CD4-positive, alpha-beta T cell treated with Interferon gamma for 1 hour (primary cell): ENCODE measurements at places on chromosomes 13 and 19.
A peak's percentile ranks its signal among the peaks of the same experiment; 100 is the strongest.

DNA sequence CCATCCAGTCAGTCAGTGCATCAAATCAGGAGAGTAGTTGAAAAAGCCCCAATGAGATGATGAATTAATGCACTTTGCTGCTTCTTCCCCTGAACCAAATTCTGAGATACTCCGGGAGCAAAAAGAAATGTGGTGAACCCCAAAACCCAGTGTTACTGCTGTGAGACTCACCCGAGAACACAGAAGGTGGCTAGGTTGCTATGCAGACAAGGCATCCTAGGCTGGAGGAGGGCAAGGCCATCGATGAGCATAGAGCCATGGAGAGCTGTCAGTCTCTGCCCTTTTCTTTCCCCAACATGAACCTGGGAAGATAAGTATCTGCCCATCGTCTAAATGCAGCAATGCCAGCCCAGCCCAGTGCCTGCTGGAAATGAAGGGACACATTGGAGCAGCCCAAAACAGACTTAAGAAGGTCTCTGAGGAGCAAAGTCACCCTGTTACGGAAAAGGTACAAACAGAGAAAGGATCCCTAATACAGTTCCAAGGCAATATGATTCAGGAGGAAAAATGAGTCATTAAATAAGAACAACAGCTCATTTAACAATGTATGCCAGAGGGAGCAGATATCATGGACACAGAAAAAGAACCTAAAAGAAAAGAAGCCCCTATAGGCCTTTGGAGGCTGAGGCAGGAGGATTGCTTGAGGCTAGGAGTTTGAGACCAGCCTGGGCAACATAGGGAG lies 272.0 kb downstream of the FOXO1 start:
- no peak for DNase-seq

DNA sequence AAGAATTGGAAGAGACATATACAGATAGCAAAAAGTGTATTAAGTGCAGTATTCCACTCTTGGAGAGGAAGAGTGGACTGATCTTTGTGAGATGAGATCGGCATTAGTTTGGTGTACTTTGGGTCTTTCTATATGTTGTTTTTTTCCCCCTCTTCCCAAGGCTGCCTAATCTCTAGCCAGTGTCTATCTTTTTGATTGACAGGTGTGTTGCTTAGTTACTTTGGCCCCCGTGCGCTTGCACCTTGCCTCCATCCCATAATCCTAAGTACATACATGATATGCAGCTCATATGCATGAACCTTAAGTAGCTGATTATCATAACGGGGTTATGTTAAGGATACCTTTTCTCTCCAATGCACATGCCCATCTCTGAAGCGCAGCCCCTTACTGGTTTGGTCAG lies 4.3 kb upstream of the SLC7A10 start:
- DNase-seq: no peak

GRCh38 chr19:43901395-43902390 lies 33.4 kb downstream of the ZNF45 start:
- peak; percentile 64 for DNase-seq

GRCh38 chr19:55347442-55348009 lies 7.0 kb downstream of the COX6B2 start:
- no peak for DNase-seq

DNA sequence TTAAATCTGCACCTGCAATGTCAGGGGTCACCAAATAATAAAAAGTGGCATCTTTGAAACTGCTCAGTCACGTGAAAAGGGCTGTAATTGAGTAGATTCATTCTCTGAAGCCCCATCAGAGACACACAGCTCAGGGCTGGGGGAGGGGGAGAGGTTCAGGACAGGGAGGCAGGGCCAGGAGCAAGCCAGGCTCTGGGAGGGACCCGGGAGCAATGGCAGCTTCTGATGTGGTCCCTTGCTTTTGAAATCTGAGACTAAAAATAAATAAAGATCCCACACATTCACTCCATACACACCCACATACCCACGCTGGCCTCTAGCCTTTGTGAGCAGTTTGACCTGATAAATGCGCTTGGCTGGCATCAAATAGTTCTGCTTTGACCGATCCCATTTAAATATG lies 32.8 kb downstream of the GSX1 start:
- no peak for DNase-seq

- no peak for DNase-seq
These were observed 28.5 kb upstream of the TSHZ3 start for GRCh38 chr19:31377736-31378135.

DNA sequence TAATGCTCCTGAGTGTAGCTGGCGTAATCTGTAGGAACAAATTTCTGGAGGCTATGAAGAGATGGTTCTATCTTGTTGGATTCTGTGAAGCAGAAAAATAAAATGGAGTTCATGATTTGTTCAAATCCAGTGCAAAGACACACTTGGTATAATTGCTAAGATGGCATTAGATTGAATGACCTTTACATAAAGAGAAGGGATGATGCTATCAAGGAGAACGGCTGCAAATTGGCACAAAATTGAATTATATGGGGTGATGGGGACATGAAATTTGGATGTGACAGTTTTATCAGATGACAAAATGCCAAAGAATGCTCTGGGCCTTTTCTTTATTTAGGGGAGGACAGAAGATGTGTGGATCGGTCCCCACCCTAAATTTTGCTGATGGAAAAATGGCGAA lies 4.0 kb downstream of the METTL21C start:
- DNase-seq: no peak

- DNase-seq: no peak
These were observed 3.8 kb upstream of the EPS8L1 start for GRCh38 chr19:55071913-55072312.
